Erythroblast (primary cell): ENCODE measurements at places on chromosomes 11 and 22.

- DNase-seq: no peak
These were observed 143.3 kb downstream of the DLG2 start for GRCh38 chr11:85483861-85484260.

GRCh38 chr11:87307101-87307500, 269.4 kb downstream of the TMEM135 start:
- DNase-seq: no peak

- DNase-seq: no peak
These were observed 211.4 kb upstream of the NARS2 start for GRCh38 chr11:78786086-78786485.

DNA sequence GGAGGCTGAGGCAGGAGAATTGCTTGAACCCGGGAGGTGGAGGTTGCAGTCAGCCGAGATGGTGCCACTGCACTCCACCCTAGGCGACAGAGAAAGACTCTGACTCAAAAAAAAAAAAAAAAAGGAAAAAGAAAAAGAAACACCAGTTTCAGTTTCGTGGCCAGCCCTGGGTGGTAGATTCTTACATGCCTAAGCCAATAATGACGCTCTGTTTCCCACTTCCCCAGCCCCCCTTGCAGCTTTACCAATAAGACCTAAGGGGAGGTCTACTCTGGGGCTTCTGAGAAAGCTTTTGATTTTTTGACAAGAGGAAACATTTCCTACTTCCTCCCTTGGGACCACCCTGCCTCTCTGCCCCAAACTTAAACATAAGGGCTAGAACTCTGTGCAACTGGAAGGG, 30.0 kb upstream of the PTPRJ start:
- no peak for DNase-seq

GRCh38 chr11:12666915-12667314, 7.3 kb upstream of the TEAD1 start:
- no peak for DNase-seq

DNA sequence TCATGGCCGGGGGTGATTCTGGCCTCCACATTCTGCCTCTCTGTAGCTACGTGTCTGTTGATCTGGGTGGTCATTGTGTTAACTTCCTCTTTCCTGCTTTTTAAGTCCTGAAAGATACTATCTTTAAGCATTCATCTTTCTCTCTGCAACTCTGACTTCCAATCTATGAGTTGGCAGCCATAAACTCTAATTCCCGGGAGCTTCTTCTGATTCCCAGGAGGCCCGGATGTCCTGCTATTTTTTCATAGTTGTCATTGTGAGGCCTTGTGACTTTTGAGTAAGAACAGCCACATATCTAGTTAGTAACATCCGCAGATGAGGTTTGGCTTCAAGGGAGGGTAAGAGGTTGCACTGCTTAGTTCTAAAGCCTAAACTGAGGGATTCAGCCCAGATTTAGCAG, 107.8 kb downstream of the SYN3 start:
- no peak for DNase-seq

GRCh38 chr11:120338107-120338933, 2.1 kb downstream of the ARHGEF12 start:
- DNase-seq: peak; percentile 40

DNA sequence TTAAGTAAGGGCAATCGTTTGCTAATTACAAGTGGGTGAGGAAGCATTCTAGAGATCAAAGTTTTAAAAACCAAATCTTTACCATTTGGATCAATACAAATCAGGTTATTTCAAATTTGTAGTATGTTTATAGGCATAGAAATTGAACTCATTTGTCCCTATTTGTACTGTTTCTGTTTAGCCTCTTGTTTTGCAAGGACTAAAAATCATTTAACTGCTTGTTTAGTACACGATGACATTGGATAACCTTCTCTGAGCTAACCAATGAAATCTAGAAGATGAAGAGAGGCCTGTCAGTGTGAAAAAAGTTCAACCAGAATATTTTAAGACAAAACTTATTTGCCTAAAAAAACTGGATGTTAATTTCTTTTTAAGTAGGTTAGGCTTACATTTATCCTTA, 40.0 kb downstream of the ZC3H12C start:
- no peak for DNase-seq

DNA sequence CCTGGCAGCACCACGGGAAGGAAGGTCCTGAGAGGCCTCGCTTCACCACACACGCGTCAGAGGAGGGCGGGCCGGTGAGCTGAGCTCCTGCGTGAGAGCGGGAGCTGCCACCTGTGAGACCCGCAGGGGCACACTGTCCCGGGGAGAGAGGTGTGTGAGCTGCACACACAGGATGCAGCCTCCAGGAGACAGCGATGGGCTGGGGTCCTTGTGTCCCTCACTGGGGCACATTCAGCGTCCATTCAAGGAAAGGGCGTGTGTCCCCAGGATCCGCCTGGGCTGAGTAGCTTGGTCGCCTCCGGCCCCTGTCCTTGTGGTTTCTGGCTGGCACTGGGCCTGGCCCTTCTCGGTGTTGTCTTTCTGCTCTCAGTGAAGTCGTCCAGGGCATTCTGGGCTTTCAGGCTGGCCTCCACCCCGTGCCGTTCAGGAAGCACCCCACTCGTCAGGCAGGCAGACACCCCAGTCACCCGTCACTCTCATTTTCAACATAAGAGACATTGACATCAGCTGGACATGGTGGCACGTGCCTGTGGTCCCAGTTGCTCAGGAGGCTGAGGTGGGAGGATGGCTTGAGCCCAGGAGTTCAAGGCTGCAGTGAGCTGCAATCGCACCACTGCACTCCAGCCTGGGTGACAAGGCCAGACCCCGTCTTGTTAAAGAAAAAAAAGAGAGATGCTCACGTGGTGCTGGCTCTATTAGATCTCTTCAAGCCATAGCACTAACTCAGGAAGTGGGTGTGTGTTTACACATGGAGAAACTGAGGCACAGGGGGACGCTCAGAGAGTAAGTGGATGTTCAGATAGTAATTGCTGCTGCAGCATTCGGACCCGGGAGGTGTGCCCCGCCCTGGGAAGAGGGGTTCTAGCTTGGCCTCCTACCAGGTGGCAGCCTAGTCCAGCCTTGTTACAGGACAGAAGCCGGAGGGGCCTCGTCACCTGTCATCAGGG, 1081.6 kb downstream of the BRD1 start:
- no peak for DNase-seq

DNA sequence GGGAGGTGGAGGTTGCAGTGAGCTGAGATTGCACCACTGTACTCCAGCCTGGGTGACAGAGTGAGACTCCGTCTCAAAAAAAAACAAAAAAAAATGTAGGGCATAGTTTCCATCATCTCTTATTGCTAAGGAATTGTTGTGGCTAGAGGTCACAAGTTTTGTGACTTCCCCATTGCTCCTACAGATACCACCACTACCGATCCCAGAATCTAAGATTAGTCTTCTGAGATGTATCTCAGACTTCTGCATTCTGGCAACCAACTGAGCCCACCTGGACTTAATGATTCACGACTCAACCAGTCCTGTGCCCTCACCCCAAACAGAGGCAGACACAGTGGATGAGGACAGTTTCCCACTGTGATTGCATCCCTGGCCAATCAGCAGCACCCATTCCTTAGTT, 148.9 kb downstream of the NECTIN1 start:
- no peak for DNase-seq

DNA sequence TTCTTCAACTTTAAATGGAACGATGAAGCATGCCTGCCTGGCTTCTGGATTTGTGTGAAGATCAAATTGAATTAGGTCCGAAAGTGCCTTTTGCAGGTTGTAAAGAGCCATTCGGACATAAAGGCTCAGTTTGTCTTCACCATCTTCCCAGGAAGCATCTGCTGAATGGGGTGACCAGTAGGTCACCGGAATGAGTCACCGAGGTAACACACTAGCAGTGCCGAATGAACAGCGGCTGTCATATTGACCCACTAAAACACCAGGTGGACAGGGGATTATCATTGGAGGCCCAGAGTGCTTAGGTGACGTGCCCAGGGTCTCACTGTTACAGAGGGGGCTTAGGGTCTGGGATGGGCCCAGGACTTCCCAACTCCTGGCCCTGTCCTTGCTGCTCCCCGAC, 43.1 kb upstream of the MYH9 start:
- DNase-seq: no peak

DNA sequence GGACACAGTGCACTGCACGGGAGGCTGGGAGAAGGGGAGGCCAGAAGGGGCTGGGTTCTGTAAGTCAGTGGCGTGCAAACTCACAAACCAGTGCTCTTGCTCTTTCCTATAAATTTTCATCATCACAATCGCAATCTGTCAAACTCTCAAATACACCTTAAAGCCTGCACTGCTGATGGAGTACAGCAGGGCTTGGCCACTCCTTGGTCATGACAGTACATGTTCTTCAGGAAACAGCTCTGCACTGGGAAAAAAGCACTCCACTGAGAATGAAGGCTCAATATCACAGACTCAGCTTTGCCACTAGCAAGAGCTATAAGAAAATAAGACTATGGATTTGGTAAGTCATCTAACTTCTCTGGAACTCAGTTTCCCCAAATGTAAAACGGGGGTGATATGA, 111.0 kb downstream of the RBFOX2 start:
- DNase-seq: no peak

GRCh38 chr11:65436412-65437032, 13.9 kb downstream of the NEAT1 start:
- no peak for DNase-seq

- DNase-seq: no peak
These were observed 235.8 kb upstream of the CCDC90B start for GRCh38 chr11:83521647-83522596.

GRCh38 chr11:68932358-68932757, 28.7 kb downstream of the IGHMBP2 start:
- DNase-seq: no peak

- DNase-seq: peak; percentile 13
These were observed 669 bp upstream of the GAL3ST1 start for GRCh38 chr22:30574997-30575671.

DNA sequence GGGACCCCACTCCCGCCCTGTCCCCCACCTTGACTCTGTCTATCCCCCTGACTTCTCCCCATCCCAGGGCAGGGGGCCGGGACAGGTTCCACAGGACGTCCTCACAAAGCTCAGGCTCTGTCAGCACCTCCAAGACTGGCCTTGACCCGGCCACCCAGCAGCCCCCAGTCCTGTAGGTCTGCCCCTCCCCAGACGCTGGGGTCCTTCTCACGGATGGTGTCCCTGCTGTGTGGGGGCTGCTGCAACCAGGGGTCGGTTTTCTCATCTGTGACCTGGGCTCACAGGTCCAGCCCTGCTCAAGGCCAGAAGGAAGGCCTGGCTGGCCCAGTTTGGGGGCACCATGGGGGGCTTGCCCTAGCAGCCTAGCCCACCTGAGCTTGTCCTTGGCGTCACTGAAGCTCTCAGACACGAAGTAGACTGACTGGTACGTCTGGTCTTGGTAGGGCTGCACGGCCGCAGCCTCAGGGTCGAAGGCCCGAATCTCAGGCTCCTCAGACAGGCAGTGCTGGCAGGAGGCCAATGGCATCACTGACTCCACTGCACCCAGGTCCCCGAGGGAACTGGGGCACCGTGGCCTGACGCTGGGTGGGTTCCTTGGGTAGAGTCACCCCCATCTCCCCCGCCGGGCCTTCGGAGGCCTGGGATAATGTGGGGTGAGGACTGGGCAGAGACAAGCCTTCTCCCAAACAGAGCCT, 4.0 kb upstream of the INS start:
- DNase-seq: no peak

DNA sequence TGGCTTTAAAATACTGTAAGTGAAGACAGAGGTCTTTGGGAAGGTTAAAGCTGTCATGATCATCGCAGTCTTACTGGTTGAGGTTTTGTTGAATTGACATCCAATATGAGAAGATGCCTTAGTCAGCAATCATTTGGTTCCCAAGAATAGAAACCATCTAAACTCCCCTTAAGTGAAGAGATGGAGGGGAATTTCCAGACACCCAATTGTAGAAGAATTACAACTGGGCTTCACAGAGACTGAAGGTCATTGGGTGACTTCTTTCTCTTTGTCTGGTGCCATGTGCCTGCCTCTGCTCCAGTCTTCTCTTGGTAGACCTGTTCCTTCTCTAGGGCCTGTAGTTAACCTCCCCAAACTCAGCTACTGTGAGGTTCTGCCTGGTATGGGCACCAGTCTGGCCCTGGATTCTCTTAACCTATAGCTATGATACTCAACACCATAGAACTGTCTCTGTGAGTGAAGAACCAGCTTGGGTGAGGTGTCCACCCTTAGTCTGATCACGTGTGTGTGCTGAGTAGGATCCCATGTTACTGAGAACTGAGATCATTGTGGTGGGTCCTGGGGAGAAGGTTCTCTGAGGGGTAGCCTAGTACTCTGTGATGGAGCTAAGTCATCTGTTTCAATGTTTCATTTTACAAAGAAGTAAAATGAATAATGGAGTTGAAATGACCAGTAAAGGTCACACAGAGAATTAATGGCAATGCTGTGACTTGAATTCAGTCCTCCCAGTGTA, 182.5 kb downstream of the CSNK2A3 start:
- DNase-seq: no peak

DNA sequence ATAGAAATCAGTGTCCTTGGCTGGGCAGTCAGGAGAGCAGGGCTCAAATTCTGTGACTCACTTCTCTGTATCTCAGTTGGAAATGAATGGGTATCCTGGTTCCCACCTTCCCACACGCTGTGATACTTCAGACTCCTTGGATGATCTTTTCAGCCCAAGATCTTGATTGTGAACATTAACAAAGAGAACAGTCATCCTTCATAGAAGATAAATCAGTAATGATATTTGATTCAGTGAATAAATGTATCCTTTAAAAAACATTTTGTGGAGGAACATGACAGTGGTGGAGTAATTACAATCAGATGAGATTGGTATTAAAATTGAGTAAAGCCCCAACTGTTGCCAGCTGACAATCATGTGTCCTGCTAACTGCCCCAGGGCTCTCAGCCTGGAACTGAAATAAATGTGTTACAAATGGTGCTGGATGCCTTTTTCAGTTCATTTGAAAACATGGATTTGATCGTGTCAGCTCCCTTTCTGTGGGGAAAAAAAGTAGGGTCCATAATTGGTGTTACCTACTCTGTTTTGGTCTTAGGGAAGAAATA, 72.9 kb upstream of the OR5AN1 start:
- no peak for DNase-seq

DNA sequence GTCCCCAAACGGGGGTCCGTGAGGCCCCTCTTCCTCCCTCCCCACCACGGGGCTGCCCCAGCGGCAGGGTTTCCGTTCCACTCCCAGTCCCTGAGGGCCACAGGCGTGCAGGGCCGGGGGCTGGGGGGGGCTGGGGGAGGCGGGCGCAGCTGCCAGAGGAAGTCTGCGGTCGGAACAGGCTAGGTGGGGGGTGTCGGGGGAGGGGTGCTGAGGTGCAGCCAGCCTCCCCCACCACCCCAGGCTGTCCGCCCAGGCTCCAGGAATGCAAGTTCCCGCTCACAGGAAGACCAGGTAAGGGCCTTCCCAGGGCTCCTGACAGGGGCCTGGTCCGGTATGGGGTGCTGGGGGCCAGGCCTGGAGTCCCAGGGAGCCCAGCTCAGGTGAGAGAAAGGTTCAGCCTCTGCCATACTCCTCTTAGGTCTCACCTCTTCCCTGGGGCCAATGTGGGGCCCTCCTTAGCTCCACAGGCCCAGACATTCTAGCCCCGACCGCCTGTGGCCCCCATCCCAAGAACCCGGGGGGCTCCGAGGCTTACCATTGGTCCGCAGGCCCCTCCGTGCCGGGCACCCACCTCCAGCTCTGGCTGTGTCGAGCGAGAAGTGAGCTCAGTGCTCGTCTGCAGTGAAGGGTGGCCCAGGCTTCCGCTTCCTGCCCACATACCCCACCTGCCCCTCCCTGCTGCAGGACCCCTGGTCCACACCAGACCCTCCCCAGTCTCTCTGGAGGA, at the start of gene PTPRCAP:
Gene PTPRCAP, minus strand, starts transcription at position 601 of the 727 bp plus-strand sequence. Its CDS starts 63 bp downstream, at position 538.
- DNase-seq: no peak
